Uterus (tissue), 4 donors: ENCODE measurements at places on chromosomes 5 and 9.

- no peak overlapping the region for H3K27ac ChIP-seq
- DNase-seq = no peak
- no peaks in the 10 kb centered on the region for H3K27me3 ChIP-seq
- no peaks in the 10 kb centered on the region for H3K4me1 ChIP-seq
- no peaks in the 10 kb centered on the region for H3K36me3 ChIP-seq
Measured at GRCh38 chr9:93990448-93990847, 35.3 kb upstream of the BARX1 start.

GRCh38 chr5:16659536-16659935, 42.7 kb upstream of the RETREG1 start:
- H3K27ac ChIP-seq = no peak overlapping the region
- H3K36me3 ChIP-seq = no peaks in the 10 kb centered on the region
- H3K4me3 ChIP-seq = no peak overlapping the region
- H3K4me1 ChIP-seq = no peaks in the 10 kb centered on the region
- DNase-seq = no peak
- H3K27me3 ChIP-seq = no peaks in the 10 kb centered on the region

GRCh38 chr5:156000115-156000514, 326.8 kb upstream of the SGCD start:
- DNase-seq = no peak
- H3K4me1 ChIP-seq = no peaks in the 10 kb centered on the region
- no peaks in the 10 kb centered on the region for H3K27me3 ChIP-seq
- H3K27ac ChIP-seq = no peak overlapping the region
- H3K4me3 ChIP-seq = no peak overlapping the region

- no peak overlapping the region for H3K4me3 ChIP-seq
- H3K36me3 ChIP-seq = no peaks in the 10 kb centered on the region
- no peaks in the 10 kb centered on the region for H3K4me1 ChIP-seq
Measured at GRCh38 chr5:119105971-119106370, 35.1 kb downstream of the DMXL1 start.

GRCh38 chr5:151637676-151638075, 46.5 kb upstream of the FAT2 start:
- no peaks in the 10 kb centered on the region for H3K4me1 ChIP-seq
- H3K36me3 ChIP-seq = no peaks in the 10 kb centered on the region
- no peak overlapping the region for H3K4me3 ChIP-seq
- DNase-seq = no peak
- H3K27ac ChIP-seq = no peak overlapping the region

- no peak for DNase-seq
- no peak overlapping the region for H3K27ac ChIP-seq
- H3K4me3 ChIP-seq = no peak overlapping the region
- H3K4me1 ChIP-seq = no peaks in the 10 kb centered on the region
- no peaks in the 10 kb centered on the region for H3K36me3 ChIP-seq
Measured at GRCh38 chr5:3612591-3613042, 17.0 kb downstream of the IRX1 start.

- no peak for DNase-seq
- H3K4me3 ChIP-seq = no peak overlapping the region
- no peak overlapping the region for H3K27ac ChIP-seq
- no peaks in the 10 kb centered on the region for H3K27me3 ChIP-seq
- H3K4me1 ChIP-seq = no peaks in the 10 kb centered on the region
- no peaks in the 10 kb centered on the region for H3K36me3 ChIP-seq
Measured at GRCh38 chr5:58043032-58043945, 416.6 kb downstream of the PLK2 start.

DNA sequence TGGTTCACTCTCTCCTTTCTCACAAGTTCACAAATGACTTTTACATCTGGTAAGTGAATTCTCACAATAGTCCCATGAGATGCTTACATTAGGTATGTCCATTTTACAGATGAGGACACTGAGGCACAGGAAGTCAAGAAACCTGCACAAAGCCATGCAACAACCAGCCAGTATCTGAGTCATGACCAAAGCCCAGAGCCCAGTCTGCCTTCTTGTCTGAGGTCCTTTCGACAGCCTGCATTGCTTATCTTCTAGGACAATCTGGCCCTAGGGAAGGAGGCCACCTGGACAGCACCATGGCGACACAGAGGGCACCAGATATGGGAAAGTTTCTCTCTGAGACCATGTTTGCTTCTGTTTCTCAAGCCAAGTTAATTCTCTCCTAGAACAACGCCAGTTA, 197.1 kb downstream of the NSG2 start:
- DNase-seq = no peak
- no peak overlapping the region for H3K4me3 ChIP-seq
- H3K27ac ChIP-seq = no peak overlapping the region
- H3K4me1 ChIP-seq = no peaks in the 10 kb centered on the region

- no peak overlapping the region for H3K27ac ChIP-seq
- no peak for DNase-seq
- no peaks in the 10 kb centered on the region for H3K27me3 ChIP-seq
- H3K36me3 ChIP-seq = no peaks in the 10 kb centered on the region
- no peak overlapping the region for H3K4me3 ChIP-seq
Measured at GRCh38 chr5:34521628-34522290, 134.4 kb upstream of the RAI14 start.

GRCh38 chr5:56633950-56634349, 181.4 kb upstream of the MAP3K1 start:
- no peaks in the 10 kb centered on the region for H3K4me1 ChIP-seq
- H3K36me3 ChIP-seq = no peaks in the 10 kb centered on the region
- H3K27ac ChIP-seq = no peak overlapping the region
- no peak overlapping the region for H3K4me3 ChIP-seq

GRCh38 chr5:28574606-28575005, 1536.2 kb upstream of the CDH9 start:
- H3K27ac ChIP-seq = no peak overlapping the region
- no peak for DNase-seq
- no peaks in the 10 kb centered on the region for H3K36me3 ChIP-seq
- no peaks in the 10 kb centered on the region for H3K4me1 ChIP-seq

- no peaks in the 10 kb centered on the region for H3K27me3 ChIP-seq
- no peak for DNase-seq
- H3K4me3 ChIP-seq = no peak overlapping the region
Measured at GRCh38 chr5:142342128-142342981, 17.5 kb upstream of the SPRY4 start.

- H3K27me3 ChIP-seq = no peaks in the 10 kb centered on the region
- H3K27ac ChIP-seq = no peak overlapping the region
- H3K4me3 ChIP-seq = no peak overlapping the region
- no peaks in the 10 kb centered on the region for H3K4me1 ChIP-seq
Measured at GRCh38 chr5:77438071-77438470, 54.0 kb downstream of the WDR41 start.

- no peaks in the 10 kb centered on the region for H3K4me1 ChIP-seq
- H3K4me3 ChIP-seq = no peak overlapping the region
- no peaks in the 10 kb centered on the region for H3K27me3 ChIP-seq
- H3K36me3 ChIP-seq = no peaks in the 10 kb centered on the region
- no peak overlapping the region for H3K27ac ChIP-seq
- DNase-seq = no peak
Measured at GRCh38 chr5:61115968-61116367, 46.3 kb downstream of the SMIM15 start.

DNA sequence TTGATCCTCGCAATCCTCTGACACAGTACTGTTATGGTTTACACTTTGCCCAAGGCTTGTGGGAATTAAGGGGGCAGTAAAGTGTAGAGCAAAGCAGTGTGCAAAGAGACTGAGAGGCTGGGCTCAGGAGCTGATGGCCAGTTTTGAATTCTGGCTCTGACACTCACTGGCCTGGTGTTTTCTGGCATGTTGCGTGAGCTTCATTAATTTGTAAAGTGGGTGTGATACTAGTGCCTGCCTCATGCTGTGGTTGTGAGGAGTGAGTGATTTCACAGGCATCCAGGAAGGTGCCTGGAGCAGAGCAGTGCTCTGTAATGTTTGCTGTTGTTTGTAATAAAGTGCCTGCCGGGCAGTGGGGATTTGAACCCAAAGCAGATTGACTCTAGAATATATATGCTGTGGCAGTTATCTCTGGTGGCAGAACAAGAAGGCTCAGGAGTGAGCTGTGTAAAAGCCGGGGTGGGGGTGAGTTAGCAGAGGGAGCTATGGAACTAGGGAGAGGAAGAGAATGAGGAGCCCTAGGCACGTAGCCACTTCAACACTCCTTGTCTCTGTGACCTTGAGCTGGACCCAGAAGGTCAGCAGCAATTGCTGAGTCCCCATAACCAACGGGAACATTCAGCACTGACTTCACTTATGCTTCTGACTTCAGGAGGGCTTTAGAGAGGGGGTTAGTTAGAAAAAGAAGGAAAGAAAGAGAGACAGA, 108.5 kb downstream of the DOCK2 start:
- DNase-seq = no peak
- H3K4me1 ChIP-seq = no peaks in the 10 kb centered on the region
- H3K27ac ChIP-seq = no peak overlapping the region
- H3K4me3 ChIP-seq = no peak overlapping the region

GRCh38 chr5:10699987-10700386, 61.0 kb downstream of the DAP start:
- H3K4me1 ChIP-seq = peaks cover 7% of the 10 kb centered on the region
- no peak overlapping the region for H3K4me3 ChIP-seq
- H3K36me3 ChIP-seq = no peaks in the 10 kb centered on the region

GRCh38 chr5:51582871-51583394, 199.7 kb downstream of the ISL1 start:
- H3K27ac ChIP-seq = no peak overlapping the region
- H3K36me3 ChIP-seq = no peaks in the 10 kb centered on the region
- no peak overlapping the region for H3K4me3 ChIP-seq
- H3K4me1 ChIP-seq = no peaks in the 10 kb centered on the region
- DNase-seq = no peak
- no peaks in the 10 kb centered on the region for H3K27me3 ChIP-seq

DNA sequence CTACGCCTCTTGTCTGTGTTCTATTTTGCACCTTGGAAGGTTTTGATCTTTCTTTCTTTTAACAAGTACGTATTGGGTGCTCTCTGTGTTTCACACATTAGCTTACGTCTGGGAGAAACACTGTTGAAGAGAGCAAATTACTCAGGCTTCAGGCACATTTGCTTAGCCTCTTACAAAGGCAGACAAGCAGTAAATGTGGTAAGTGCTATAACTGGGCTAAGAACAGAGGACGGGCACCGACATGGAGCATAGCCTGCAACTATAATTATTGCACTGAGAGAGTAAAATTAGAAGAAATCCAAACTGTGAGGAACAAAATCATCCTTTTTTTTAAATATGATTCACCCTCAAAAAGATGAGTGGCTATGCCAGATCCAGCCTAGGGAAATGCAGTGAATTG, 9.4 kb upstream of the PARP8 start:
- no peak for DNase-seq
- H3K4me1 ChIP-seq = no peaks in the 10 kb centered on the region
- H3K4me3 ChIP-seq = no peak overlapping the region
- H3K27ac ChIP-seq = no peak overlapping the region
- no peaks in the 10 kb centered on the region for H3K36me3 ChIP-seq

- no peak for DNase-seq
- no peak overlapping the region for H3K27ac ChIP-seq
- H3K4me3 ChIP-seq = no peak overlapping the region
- H3K36me3 ChIP-seq = no peaks in the 10 kb centered on the region
- H3K27me3 ChIP-seq = no peaks in the 10 kb centered on the region
Measured at GRCh38 chr9:126794441-126794840, 10.4 kb upstream of the ZBTB43 start.

GRCh38 chr5:41903382-41903891, 707 bp upstream of the RIMOC1 start:
- no peak for DNase-seq
- H3K4me1 ChIP-seq = peaks cover 6% of the 10 kb centered on the region
- no peaks in the 10 kb centered on the region for H3K27me3 ChIP-seq
- no peaks in the 10 kb centered on the region for H3K36me3 ChIP-seq
- H3K4me3 ChIP-seq = peak overlapping the region; percentile 52

GRCh38 chr9:75455444-75455921, 367.2 kb downstream of the OSTF1 start:
- no peak overlapping the region for H3K4me3 ChIP-seq
- H3K27ac ChIP-seq = no peak overlapping the region
- peak; percentile 46 for DNase-seq
- no peaks in the 10 kb centered on the region for H3K4me1 ChIP-seq
- H3K27me3 ChIP-seq = no peaks in the 10 kb centered on the region

DNA sequence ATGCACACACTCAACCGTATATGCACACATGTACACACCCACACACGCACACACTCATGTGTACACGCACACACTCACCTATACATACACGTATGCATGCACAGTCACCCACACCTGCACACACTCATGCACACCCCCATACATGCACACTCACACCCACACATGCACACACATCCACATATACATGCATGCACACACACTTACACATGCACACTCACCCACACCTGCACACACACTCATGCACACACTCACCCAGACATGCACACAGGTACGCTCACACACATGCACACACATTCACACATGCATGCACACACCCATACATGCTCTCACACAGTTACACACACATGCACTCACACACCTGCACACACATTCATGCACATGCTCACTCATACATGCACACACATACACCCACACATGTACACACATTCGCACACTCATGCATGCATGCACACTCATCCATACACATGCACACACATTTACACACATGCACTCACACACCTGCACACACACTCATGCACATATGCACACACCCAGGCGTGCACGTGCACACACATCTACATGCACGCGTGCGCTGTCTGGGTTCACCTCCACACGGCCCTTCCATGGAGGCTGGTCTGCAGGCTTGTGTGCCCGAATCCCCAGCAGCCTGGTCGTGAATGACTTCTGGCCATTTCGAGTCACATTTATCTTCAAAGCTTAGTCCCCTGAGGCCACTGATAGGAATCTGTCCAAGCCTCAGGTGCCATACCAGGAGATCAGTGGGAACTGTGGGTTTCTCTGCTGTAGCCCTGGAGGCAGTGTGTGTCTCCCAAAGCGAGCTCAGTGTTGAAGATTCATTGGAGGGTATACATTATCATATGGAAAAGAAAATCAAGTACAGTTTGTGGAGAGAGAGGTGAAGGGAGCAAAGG, 103.0 kb downstream of the COL5A1 start:
- H3K4me1 ChIP-seq = no peaks in the 10 kb centered on the region
- no peaks in the 10 kb centered on the region for H3K27me3 ChIP-seq
- no peak for DNase-seq
- no peak overlapping the region for H3K4me3 ChIP-seq
- H3K36me3 ChIP-seq = no peaks in the 10 kb centered on the region

DNA sequence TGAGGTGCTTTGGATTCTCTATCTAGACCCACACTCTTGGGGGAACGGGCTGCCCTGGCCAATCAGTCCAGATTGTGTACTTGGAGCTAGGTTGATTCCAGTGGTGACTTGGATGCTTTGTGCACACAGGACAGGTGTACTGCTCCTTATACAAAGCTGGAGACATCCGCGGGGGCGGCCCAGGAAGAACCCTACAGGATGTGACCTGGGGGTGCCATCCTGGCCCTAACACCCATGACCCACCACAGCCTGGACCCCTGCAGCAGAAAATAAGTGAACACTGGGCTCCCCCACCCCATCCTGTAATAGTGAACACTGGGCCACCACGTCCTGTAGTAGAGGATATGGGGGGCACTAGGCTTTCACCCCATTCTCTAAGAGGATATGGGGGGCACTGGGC, 12.1 kb upstream of the PLEKHG4B start:
- no peak overlapping the region for H3K27ac ChIP-seq
- no peaks in the 10 kb centered on the region for H3K4me1 ChIP-seq
- H3K36me3 ChIP-seq = no peaks in the 10 kb centered on the region
- no peak overlapping the region for H3K4me3 ChIP-seq
